ENCODE measurements at places on chromosomes 12 and 14. TPM values are rescaled to one million over a fixed set of nuclear protein-coding genes. Genes with fewer than 3 reads are reported as not detected.

TMEM253 gene
- not detected for total RNA-seq

KRT72 gene
- 5.6 TPM for total RNA-seq

HPD gene
- total RNA-seq, result not detected

PLEKHD1 gene
- total RNA-seq, result 0.05 TPM

IL23A gene
- total RNA-seq, result 15.8 TPM

MRPL42 gene
- 57.2 TPM for total RNA-seq

SYNDIG1L gene
- total RNA-seq, result not detected

EIF2S3B gene
- total RNA-seq, result 2.6 TPM

DHH gene
- 0.24 TPM for total RNA-seq

CLEC4A gene
- total RNA-seq, result 1.3 TPM
